AG08396 (cell line): ENCODE measurements at places on chromosomes 4 and X.

DNA sequence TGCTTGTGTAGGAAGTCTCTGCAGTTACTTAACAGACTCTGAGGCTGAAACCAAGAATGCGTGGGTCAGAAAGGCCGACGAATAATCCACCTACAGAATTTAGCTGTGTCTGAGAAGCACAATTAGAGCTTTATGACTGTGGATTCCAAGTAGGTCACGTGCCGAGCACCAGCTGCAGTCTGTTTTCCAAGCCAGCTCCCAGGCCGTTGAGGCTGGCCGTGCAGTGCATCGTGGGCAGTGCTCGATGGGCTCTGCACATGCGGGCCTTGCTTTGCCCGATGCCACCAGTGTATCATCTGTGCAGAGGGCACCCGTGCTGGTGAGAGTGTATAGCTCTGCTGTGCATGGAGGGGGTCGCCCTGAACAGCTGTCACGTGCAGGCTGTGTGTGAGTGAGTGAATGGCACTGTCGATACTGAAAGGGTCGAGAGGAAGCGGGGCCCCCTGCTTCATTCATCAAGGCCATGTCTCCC is 67.5 kb upstream of the CLDN34 start:
- peak; percentile 40 for DNase-seq

DNA sequence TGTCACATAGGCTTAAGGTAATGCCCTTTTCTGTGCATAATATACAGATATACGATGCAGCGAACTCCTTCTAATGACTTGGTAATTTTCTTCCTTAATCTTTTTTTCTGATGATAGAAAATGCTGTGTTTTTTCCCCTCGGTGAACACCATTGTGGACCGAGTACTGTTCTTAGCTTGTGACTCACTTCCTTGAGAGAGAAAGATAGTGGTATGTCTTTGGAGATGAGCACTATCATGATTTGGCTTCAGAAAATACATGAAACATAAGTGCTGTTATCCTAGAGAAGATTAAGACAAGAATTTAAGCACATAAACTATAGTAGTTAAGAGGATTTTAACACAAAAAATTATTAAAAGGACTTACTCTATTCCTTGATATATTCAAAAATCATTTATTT is 63.9 kb downstream of the RS1 start:
- no peak for DNase-seq

DNA sequence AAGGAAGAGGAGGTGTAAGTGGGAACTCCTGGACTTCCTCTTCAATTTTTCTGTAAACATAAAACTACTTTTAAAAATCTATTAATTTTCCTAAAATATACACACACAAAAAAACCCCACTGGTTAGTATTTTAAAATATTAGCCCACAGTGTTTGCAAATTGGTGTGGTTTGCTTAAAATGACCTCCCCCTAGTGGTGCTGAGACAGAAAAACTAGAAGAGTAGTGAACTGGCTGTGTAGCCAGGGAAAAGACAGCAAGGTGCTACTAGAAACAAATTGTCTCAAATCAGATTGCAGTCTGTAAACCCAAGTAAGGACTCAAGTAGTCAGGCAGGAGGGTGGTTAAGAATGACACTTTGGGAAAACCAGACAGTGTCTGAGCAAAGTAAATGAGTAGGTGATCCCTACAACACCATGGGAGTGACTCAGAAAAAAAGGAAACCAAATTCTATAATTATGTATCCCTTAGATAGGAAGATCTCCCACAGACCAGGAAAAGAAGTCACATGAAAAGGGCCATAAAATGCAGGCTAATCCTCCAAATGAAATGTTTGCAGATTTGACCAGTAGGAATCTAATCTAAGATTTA is 26.0 kb downstream of the AMTN start:
- DNase-seq, result peak; percentile 10

DNA sequence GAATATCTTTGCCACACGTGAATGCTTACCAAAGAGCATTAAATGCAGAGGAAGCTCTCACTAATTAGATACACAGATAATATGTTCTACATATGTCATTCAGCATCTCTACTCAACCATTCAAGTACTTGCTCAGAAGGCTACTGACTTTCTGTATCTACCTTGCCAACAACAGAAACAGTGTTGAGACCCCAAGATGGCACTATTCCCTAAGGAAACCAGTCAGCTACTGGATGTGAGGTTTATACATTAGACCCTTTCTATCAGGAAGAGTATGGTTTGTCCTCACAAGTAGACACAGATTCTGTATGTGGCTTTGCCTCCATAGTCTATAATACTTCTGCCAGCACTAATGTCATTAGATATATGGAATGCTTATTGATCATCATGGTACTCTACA is 443.9 kb upstream of the INTU start:
- no peak for DNase-seq

DNA sequence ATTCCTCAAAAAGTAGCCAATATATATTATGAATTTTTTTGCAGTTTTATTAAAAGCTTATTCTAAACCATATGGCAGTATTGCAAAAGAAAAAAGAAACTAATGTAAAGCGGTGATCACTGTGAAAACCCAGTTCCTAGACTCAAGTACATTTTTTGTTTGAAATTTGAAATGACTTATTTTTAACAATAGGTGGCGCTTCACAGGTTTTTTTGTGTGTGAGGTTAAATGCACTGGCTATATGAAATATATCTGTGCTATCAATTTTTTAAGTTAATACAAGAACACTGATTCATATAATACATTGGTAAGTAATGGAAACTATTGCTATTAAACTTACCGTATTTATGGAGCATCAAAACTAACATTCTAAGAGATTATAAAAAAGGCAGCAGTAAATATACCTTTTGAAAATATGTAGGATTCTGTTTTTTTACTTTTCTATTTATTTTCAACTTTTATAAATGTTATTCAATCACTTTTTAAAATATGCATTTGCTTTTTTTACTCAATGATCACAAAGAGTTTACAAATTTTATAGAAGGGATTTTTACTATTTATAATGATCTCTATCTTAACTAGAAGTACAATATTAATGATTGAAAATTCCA is 5.6 kb upstream of the SPRY1 start:
- no peak for DNase-seq
